ENCODE measurements at places on chromosomes 5 and 9. TPM values are rescaled to one million over a fixed set of nuclear protein-coding genes. Genes with fewer than 3 reads are reported as not detected.

PCDHGB2 gene
- 9.3 TPM for total RNA-seq

DNA sequence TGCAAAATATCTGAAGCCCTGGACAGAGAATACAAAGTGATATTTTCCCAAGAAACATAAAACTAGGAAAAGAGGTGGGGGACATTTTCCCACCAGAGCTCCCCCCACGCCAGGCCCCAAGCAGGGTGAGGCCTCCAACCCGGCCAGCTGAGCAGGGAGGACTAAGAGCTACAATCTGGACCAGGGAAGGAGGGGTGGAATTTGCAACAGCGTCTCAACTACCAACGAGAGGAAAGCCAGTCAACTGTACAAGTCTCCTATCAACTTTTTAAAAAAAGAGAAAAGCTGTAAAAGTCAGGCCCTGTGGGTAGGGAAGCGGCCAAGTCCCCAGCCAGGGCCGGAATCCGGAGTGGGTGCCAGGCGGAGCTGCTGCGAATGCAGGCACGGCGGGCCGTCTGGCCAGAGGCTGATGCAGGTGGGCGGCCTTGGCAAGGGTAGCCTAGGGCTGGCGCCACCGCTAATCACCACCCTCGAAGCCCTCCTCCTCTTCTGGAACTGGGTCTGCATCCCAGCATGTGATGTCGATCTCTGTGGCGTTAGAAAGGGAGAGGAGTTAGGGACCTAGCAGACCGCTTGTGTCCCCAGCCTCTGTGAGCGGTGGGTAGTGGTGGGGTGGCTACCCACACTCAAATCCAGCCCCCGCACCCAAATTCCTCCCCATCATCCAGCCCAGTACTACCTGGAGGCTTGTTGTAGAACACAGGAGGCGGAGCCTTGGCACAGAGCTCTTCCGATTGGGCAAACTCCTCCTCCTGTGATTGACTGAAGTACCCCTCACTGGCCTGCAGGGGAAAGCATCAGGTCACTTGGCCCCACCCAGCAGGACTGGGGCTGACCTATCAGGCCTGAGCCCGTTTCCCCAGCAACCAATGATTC lies 10.6 kb downstream of the PRR7 start:
- H3K27me3 ChIP-seq = no peaks in the 10 kb centered on the region
- no peak overlapping the region for H3K4me3 ChIP-seq
- H3K27ac ChIP-seq = no peak overlapping the region
- peaks cover 19% of the 10 kb centered on the region for H3K4me1 ChIP-seq
- no peaks in the 10 kb centered on the region for H3K36me3 ChIP-seq
- DNase-seq = peak; percentile 74

- H3K4me1 ChIP-seq = peaks cover 3% of the 10 kb centered on the region
- H3K36me3 ChIP-seq = no peaks in the 10 kb centered on the region
- H3K27me3 ChIP-seq = no peaks in the 10 kb centered on the region
These were observed 70.3 kb downstream of the RIGI start for GRCh38 chr9:32455738-32456137.

DNA sequence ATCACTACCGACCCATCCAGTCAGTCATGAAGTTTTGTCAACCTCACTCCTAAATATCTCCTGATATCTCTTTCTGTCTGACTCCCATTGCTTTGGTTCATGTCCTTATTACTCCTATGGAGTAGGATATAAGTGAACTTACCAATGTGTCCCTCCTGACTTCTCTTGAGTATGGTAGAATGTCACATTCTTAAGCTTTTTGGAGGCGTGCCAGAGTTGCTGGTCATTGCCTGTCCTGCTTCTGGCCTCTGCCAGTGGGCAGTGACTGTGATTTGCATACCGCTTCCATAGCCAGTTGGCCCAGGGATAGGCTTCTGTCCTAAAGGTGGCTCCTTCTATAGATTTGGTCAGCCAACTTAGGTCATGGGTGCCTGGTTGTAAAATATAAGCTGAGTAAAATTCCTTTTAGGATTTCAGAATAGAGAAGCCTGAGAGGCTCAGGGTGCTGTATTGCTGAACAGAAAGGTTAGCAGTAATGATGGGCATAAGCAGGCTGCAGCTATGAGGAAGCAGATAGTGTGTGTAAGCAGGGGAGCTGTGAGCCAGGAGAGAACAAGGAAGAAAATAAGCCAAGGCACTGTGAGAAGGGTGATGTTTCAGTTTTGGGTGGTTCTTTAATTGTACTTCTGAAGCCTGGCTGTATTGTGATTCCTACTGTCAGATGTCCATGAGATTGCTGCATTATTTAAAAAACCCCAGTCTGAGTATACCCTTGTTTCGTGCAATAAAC lies 16.1 kb upstream of the MARCHF3 start:
- H3K27me3 ChIP-seq = no peaks in the 10 kb centered on the region
- no peaks in the 10 kb centered on the region for H3K36me3 ChIP-seq
- no peak overlapping the region for H3K4me3 ChIP-seq

CEP72 gene
- 7.8 TPM for total RNA-seq

DNA sequence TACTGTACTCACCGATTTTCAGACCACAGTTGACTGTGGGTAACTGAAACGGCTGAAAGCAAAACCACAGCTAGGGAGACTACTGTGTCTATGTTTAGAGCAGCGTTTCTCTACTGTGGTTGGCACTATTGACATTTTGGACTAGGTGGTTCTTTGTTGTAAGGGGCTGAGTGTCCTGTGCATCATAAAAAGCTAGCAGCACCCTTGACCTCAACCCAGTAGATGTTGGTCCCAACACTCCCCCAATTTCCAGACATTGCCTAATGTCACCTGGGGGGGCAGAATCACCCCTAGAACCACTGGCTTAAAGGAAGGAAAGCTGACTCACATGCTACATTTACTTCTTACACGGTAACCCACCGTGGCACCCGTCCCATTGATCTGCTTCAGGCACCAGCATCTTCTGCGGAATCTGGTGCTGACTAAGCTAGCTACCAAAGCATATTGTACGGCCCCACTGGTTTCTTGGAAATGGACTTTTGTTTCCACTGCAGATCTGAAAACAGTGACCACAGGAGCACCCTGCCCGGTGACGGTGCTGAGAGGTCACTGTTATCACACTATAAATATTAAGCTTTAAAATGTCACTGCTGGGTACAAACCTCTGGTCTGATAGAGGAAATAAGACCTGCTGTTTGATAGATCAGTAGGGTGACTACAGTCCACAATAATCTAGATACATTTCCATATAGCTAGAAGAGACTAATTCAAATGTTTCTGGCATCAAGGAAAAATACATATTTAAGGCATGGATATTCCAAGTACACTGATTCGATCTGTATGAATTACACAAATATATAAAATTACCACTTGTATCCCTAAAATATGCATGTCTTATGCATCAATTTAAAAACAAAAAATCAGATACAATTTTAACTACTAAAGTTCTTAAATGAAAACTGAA lies 151.4 kb downstream of the HSD17B3 start:
- H3K27ac ChIP-seq = no peak overlapping the region
- DNase-seq = no peak
- H3K4me1 ChIP-seq = peaks cover 7% of the 10 kb centered on the region
- no peak overlapping the region for H3K4me3 ChIP-seq

Measured in body of pancreas (tissue), 4 donors.